ENCODE measurements at places on chromosomes 3 and 15.

DNA sequence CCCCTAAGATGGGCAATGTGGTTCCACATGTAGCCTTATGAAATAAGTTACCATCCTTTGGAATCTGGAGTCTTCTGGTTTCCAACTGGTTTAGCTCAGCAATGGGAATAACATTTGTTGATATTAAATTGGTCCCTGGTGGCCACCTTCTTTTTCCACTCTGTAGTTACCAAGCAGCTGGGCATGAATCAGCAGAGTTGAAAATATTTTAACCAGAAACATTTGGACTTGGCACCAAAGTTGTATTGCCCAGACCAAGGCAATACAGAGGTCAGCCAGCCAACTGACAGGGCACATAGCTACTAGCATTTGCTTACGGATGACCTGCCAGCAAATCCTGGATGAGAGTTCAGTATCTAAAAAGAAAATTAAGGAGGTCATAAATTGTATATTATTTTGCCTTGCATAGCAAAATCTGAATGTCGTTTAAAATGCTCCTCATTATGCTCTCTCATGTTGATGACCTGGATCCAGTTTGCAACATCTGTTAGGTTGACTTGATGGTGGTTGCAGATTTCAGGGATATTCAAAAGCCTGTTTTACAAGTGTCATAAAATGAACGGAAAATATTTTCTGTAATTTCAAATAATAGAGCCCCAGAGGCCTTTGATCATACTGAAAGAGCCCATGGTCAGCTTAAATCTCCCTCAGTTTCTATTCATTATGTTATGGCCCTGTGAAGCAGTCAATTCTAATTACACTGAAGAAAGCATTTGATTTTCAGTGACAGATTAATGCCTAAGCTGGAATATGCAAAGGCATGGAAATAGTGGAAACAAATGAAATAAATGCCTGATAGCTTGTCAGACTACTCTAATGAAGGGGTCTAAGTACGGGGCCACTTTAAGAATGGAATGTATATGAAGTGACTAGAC is 54.6 kb downstream of the PPM1L start:
- DNase-seq: no peak

DNA sequence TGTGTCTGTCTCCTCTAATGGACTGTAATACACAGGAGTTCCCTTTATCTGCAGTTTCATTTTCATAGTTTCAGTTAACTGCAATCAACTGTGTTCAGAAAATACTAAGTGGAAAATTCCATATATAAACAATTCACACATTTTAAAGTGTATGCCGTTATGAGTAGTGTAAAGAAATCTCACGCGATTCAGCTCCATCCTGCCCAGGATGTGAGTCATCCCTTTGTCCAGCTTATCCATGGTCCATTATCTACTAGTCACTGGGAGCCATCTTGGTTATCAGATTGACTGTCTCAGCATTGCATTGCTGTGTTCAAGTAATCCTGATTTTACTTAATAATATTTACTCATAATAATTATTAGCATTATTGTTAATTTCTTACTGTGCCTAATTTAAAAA is 14.5 kb downstream of the ZPLD1 start:
- DNase-seq: no peak

- no peak for DNase-seq
These were observed 16.5 kb upstream of the P2RY13 start for GRCh38 chr3:151345859-151346258.

DNA sequence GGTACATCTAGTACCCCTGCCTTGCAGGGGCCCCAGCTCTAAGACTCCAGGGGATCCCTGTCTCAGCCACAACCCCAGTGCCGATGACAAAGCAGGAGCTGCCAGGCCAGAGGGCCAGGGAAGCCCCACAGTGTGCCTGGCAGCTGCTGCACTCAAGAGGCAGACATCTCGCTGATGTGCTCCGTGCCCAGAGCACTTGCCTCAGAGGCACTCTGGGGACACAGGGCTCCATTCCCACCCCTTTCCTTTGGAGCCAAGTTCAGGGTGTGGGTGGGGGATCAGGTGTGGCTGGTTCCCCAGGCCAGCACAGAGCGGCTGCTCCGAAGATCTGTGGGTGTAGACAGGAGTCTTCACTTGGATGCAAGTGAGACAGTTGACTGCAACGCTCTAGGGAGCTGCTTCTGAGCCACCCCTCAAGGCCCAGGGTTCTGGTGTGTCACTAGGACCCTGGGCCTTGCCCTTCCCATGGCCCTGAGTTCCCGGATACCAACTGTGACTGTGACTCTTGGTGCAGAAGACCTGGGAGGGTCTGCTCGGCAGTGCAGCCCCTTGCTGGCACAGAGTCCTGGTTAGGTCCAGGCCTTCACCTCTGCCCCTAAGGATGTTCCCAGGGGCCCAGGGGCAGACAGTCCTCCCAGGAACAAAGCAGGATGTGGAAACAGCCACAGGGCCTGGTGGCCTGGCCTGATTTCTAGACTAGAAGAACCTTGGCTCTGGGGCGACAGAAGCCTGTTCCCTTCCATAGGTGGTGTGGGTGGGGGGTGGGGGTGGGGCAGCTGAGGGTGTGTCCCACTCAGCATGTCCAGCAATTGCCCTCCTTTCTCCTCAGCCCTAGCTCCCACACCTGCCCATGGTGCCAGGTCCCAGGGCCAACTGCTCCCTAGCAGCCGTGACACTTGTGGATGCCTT is 2.5 kb downstream of the NT5DC2 start:
- DNase-seq: no peak

GRCh38 chr3:123708531-123708930 is 123.7 kb upstream of the HACD2 start:
- DNase-seq: no peak

GRCh38 chr3:182300266-182300665 is 493.0 kb upstream of the ATP11B start:
- no peak for DNase-seq

DNA sequence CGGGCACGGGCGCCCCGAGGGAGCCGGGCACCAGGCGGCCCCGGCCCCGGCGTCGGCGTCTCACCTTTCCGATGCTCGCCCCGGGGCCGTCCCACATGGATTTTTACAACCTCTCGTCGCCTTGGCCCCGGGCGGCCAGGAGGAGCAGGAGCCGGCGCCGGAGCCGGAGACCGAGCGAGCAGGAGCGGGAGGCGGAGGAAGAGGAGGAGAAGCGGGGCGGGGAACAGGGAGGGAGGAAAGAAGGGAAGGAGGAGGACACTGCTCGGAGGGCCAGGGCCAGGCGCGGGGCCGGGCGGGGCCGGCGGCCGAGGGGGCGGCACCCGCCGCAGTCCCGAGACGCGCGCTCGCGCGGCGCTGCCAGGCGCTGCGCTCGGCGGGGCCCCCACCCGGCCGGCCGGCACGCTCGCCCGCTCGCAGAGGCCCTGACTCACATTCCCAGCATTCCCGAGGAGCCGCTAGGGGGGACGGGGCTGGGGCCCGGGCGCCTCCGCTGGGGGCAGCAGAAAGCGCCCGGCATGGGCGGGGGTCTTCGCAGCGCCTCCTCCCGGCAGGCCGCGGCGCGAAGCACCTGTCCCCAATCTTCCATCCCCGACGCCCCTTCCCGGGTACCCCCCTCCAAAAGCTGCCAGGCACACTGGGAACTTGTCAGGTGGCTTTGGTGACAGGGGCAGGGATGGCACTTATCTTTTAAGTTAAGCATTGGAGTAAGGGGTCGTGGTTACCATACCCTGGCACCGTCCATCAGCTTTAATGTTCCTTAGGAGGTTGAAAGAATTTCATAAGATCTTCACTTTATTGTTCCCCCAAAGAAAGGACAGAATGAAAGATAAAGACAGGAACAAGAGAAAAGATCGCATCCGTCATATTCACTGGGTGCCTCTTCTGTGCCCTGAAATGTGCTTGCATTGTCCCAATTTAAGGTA is at the start of gene ERC2:
TSS of gene ERC2 (minus strand) at position 284 of the 923 bp plus-strand sequence.
- DNase-seq: no peak
